ENCODE measurements at places on chromosomes 16 and 17.
A peak's percentile ranks its signal among the peaks of the same experiment; 100 is the strongest.

DNA sequence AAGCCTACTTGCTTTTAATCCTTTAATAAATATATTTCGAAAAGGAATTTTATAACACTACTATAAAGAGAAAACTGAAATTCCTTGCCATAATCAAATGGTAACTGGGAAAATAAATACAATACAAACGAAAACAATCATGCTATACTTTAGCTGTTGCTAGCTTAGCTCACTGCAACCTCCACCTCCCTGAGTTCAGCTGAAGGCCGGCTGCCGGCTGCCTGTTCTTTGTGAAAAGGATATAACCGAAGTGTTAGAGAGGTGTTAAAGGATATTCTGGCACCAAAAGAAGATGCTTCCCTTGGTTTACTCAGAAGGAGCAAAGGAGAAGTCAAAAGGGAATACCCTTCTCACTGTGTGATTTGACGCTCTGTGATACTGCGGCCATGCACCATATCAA lies 108.5 kb downstream of the CACNG3 start:
- DNase-seq: no peak

DNA sequence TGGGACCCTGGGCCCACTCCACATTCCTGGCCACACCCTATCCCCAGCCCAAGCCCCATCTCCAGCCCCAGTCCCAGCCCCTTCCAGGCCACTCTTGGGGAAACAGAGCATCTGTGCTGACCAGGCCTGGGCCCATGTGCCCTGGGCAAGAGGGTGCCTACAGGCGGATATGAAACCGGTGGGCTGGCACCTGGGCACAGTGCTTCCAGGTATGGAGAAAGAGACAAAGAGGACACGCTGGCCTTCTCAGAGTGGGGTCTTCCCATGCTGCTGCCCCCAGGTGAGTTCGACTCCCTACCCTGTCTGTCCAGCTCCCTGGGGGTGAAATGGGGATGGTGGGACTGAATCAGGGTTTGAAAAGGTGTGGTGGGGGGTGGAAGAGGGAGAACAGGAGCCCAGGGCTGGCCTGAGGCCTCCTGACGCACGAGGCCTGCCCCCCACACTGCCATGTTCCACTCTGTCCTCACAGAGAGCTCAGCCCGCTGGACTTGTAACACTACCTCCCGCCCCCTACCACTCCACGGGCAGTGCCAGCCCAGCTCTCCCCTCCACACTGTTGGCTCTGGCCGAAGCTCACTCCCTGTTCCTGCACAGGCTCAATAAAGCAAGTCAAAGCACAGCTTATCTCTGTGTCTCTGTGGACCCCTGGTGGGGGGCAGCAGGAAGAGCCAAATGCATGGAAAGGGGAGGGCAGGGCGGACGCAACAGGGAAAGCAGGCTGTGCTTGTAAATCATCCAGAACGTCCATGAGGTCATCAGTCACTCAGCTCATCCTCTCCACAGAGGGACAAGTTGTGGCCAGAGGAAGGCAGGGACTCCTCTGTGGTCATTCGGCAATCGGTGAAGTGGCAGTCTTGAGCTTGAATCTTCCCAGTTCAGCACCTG lies 71.1 kb upstream of the TMEM97 start:
- DNase-seq: no peak

GRCh38 chr16:67326472-67327309 lies at the start of the genes KCTD19 and LRRC36:
Gene KCTD19 (minus strand): TSS chr16:67326741. CDS start chr16:67326707, 34 bp downstream.
Gene LRRC36 (plus strand): TSS chr16:67326815. CDS start chr16:67326863, 48 bp downstream.
- DNase-seq: no peak

GRCh38 chr17:70922268-70922667 lies 752.9 kb downstream of the KCNJ2 start:
- DNase-seq: no peak

DNA sequence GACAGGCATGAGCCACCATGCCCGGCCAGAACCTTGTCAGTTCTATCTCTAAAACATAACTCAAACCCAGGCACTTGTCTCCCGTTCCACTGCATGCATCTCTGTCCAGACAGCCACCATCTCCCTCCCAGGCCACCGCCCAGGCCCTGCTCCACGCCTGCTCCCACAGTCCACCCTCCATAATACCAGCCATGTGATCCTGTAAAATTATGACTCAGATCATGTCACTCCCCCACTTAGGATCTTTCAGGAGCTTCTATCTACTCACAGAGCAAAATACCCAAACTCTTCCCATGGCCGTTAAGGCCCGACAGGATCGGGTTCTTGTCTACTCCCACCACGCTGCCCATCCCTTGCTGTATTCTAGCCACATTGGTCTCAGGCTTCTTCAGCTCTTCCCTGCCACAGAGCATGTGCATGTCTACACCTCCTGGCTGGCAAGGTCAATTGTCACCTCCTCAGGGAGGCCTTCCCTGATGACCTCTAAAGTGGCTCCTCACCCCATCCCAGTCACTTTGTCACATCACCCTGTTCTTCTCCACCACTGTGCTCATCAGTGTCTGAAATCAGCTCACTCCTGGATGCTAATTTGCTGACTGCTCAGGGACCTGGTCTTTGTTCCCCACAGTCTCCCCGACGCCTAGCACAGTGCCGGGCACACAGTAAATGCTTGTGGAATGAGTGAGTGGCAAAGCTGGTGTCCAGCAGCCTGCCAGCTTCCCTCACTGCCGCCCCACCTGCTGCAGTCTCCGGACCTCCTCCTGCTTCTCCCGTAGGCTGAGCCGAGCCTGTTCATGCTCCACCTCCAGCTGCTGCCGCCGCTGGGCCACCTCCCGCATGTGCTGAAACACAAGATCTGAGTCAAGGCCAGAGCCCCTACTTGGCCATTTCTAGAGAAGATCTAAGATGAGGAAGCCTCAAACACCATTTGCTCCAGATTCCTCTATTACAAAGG lies 6.7 kb downstream of the TSPOAP1 start:
- DNase-seq: no peak

GRCh38 chr17:54971147-54971546 lies 2.6 kb downstream of the STXBP4 start:
- DNase-seq: no peak

- peak; percentile 40 for DNase-seq
These were observed 223.3 kb downstream of the CBLN1 start for GRCh38 chr16:49058382-49058781.

DNA sequence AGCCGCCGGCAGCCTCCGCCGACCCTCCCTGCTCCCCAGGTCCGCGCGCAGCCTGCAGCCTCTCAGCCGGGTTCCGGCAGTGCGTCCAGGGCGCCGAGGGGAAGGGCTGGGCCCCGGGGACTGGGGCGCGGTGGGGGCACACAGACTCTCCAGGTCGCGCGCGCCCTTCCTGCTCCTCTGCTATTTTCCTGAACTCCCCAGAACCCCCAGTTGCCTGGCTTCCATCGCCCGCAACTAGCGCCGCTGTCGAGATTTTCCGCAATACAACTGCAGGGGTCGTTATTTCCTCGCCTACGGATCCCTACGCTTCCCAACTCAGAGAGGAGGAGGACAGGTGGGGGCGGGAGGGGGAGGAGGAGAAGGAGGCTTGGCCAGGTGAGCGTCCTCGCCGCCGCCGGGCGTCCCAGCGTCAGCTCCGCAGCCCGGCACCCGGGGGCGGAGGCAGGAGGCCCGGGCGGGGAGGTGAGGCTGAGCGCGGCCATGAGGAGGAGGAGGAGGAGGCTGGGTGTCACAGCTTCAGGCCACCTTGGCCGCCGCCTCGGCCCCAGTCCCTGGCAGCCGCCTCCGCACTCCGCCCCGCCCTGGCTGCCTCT lies at the start of gene CA10:
CA10 (minus strand) TSS at position 265 of the 593 bp plus-strand sequence.
- DNase-seq: no peak

GRCh38 chr17:75834279-75834920 lies 9.8 kb downstream of the UNC13D start:
- DNase-seq: no peak

DNA sequence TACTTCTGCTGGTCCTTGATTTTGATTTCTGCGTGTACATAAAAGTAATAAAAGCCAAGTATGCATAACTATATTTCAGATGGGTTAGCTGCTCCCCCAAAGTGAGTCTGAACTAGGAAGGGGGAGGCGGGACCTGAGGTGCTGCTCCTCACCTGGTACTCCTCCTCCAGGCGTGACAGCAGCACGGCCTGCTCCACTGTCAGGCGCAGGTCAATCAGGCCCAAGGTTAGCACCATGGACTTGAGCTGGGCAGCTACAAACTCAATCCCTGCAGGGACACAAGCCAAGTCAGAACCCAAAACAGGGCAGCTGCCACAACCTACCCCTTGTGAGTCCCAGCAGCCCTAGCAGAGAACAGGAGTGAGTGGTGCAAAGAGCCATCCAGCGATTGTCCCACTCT lies 18.0 kb downstream of the ATPAF2 start:
- no peak for DNase-seq

GRCh38 chr17:60767744-60768308 lies 90.2 kb downstream of the BCAS3 start:
- DNase-seq: no peak

GRCh38 chr16:80122115-80122514 lies 418.7 kb upstream of the DYNLRB2 start:
- no peak for DNase-seq

DNA sequence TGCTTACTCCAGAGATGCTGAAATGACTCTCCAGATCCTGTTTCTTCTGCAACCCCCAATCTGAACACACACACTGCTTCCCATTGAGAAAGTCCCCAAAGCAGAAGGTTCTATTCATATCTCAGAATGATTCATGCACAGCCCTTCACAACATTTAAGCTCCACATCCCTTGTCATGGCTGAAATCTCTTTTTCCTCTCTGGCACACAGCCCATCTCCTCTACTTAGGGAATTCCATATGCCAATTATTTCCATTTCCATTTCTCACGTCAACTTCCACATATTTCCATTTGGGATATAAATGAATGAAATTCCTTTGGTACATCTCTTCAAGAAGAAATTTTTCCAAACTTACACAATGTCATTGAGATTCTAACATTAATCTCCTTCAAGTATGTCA lies 119.6 kb downstream of the CDH11 start:
- no peak for DNase-seq

- no peak for DNase-seq
These were observed 29.1 kb downstream of the HS3ST3B1 start for GRCh38 chr17:14329900-14330491.

- DNase-seq: no peak
These were observed 57.9 kb downstream of the RTN4RL1 start for GRCh38 chr17:1967213-1967612.

DNA sequence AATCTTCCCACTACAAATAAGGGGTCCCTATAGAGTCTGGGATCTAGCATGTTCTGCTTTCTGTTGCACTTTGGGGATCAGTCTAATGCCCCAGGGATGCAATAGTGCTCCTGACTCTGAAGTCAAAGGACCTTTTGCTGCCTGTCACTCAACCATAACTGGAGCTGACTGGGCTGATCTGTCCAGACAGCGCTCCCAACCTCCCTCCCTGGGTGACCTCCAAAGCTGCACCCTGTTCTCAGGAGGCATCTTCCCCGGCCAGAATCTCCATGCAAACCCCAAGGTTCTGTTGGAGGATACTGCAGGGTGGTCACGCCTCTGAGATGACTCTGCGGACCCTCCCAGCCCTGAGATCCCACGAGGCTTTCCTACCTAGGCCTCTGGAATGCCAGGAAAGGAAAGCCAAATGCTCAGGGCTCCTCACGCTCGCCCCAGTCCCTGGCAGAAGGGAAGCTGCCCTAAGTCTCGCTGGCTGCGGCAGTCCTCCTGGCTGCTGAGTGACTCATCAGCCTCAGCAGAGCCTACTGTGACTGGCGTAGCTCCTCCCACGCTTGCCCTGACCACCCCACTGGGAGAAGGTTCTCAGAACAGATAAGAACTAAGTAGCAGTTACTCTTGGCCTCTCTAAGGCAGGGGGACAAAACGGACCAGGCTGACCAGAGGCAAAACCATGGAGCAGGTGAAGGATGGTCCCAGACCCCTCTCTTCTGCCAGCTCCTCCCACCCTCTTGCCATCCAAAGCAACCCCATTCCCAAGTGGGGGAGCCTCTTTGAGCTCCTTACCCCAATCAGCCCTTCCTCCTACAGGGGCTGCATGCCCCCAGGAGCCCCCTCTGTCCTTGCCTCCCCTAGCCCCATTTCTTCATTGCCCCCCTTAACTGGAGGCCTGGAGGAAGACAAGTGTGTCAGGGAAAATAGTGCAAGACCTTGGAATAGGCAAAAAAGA lies 124.1 kb upstream of the TNRC6C start:
- DNase-seq: no peak

DNA sequence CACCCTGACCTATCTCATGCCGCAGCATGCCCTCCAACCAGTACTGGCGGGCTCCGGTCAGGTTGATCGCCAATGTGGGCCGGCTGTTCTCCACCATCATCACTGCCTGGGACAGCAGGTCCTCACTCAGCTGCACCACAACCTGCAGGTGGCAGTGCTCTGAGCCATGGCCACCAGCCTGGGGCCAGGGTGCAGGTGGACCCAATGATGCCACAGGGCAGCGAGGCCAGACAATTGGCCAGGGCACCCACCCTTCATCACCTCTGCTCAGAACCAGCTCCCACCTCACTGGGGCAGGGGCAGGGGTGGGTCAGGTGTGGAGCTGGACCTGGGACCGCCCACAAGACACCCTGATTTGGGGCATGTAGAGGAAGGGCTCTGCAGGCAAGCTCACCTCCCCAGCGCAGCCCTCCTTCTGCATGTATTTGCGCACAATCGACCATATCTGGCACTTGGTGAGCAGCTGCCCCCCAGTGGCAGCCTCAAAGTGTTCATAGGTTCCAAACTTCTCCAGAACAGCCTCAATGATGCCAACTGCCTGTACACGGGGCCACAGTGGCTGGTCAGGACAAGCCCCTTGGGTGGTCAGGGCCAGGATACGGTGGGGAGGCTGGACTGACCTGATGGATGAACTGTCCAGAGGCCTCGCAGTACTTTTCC lies 4.2 kb downstream of the MATCAP1 start:
- peak; percentile 52 for DNase-seq

DNA sequence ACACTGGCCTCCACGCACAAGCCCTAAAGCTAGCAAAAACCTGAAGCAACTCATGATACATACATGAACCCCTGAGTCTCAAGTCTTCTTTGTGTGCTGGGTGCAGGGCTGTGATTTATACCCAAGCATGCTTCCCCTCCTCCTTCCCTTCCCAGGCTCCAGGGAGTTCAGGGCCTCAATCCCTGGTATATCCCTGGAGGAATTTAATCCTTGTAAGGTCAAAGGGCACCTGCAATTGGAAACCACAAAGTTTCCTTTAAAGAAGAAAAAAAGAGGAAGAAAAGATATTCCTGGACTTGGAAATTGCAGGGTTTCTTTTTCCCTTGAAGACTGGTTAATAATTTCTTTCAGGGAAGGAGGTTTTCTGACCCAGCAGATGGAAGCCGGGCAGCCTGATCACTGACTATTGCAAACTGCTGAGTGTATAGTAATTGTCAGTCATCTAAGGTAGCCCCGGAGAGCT lies 182.3 kb downstream of the AATF start:
- no peak for DNase-seq

GRCh38 chr16:64096689-64097088 lies 1025.2 kb downstream of the CDH11 start:
- no peak for DNase-seq

GRCh38 chr17:35257208-35257659 lies 14.4 kb downstream of the SLFN5 start:
- DNase-seq: no peak

GRCh38 chr16:84517366-84517765 lies 12.9 kb upstream of the MEAK7 start:
- DNase-seq: no peak

- no peak for DNase-seq
These were observed 331.7 kb downstream of the SOX9 start for GRCh38 chr17:72452286-72453173.

GRCh38 chr17:19269106-19269505 lies 31.9 kb downstream of the EPN2 start:
- DNase-seq: no peak

- no peak for DNase-seq
These were observed 14.7 kb upstream of the ZCCHC14 start for GRCh38 chr16:87507351-87508069.

GRCh38 chr17:80738987-80739730 lies 194.5 kb downstream of the RPTOR start:
- no peak for DNase-seq

GRCh38 chr17:37608351-37609169 lies 658 bp downstream of the SYNRG start:
- DNase-seq: peak; percentile 53

GRCh38 chr16:51113236-51114125 lies 37.6 kb downstream of the SALL1 start:
- no peak for DNase-seq

Data from OCI-LY7 (cell line).